ENCODE measurements at places on chromosomes 1 and 21.
A peak's percentile ranks its signal among the peaks of the same experiment; 100 is the strongest.

- no peak for DNase-seq
These were observed 167.1 kb upstream of the JUN start for GRCh38 chr1:58950897-58951296.

DNA sequence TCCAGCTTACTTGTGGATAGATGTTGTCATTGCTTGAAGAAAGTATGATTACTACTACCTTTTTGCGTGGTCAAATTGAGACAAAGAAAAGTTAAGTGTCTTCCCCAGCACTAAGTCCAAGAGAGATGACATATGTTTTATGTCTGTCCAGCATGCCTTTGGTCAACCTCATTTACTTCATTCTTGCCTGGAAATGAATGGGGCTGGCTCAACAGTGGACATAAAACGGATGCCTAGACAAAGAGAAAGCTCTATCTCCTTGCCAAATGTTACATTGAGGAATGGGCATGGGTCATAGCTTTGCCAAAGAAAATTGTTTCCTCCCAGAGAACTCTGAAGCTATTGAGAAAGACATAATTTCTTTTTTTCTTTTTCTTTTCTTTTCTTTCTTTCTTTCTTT is 82.4 kb upstream of the PLPPR4 start:
- no peak for DNase-seq

- DNase-seq = no peak
These were observed 131.2 kb upstream of the COA6 start for GRCh38 chr1:234241941-234242490.

- DNase-seq = no peak
These were observed 115.1 kb downstream of the SLC30A10 start for GRCh38 chr1:219813294-219813693.

GRCh38 chr1:56052041-56052440 is 527.3 kb downstream of the PLPP3 start:
- DNase-seq = no peak

DNA sequence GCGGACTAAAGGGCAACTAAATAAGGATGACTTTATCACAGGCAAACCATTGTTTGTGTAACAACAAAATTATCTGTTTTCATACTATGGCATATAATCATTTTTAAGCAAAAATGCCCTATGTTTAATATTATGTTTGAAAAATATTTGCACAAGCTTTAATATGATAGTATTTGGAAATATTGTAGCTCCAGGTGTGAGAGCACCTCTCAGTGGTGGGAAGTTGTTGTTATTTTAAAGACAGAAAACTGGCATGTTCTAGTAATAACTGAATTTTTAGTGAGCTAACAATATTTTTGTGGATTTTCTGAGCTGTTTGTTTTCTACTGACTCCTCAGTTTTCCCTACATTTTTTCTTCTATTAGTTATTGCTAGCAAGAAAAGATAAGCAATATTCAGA is 578.8 kb downstream of the KCNT2 start:
- DNase-seq = no peak

- DNase-seq = peak; percentile 15
These were observed 10.8 kb downstream of the SLC45A3 start for GRCh38 chr1:205669341-205670149.

DNA sequence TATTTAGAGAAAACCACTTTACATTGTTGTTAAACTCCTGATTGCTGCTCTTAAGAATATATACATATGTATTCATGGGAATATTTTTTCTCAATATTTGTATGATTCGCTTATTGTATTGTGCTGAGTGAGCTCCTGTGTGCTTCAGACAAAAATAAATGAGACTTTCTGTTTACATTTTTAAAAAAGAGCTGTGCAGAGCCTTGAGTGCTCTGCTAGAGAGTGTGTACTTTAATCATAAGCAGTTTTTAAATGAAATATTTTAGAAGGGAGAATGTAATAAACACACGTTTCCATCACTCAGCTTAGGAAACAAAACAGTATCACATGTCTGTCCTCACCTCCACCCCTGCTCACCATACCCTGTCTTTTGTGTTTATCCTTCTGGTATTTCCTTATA is 9.7 kb downstream of the PTPN14 start:
- DNase-seq = no peak
